ENCODE measurements at places on chromosomes 5 and 9. TPM values are rescaled to one million over a fixed set of nuclear protein-coding genes. Genes with fewer than 3 reads are reported as not detected.
A peak's percentile ranks its signal among the peaks of the same experiment; 100 is the strongest.

FAM114A2 gene
- 32.5 TPM for total RNA-seq

F2RL2 gene
- total RNA-seq, result not detected

ZNF883 gene
- total RNA-seq, result not detected

IRX2 gene
- total RNA-seq, result not detected

BHMT2 gene
- total RNA-seq, result not detected

ADAMTS16 gene
- total RNA-seq, result not detected

FYB1 gene
- total RNA-seq, result 2.7 TPM

ZFP2 gene
- total RNA-seq, result not detected

CYLC2 gene
- total RNA-seq, result not detected

DNA sequence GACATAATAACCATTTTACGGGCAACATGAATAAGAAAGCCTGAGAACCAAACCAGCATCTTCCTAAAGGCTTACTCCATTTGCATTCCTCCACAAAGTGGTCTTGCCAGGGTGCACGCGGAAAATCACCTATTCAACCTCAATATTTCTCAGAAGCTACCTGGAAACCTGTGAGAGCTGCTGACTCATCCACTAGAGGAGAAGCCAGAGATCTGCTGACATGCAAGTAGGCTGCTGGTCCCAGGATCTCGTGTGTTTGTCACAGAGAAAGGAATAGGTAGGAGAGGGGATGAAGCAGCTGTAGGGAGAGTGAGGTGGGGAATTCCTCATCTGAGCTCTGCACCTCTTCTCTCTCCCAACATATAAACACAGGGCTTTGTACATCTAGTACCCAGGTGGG lies 138.1 kb downstream of the ADAMTS12 start:
- no peak for DNase-seq

DNA sequence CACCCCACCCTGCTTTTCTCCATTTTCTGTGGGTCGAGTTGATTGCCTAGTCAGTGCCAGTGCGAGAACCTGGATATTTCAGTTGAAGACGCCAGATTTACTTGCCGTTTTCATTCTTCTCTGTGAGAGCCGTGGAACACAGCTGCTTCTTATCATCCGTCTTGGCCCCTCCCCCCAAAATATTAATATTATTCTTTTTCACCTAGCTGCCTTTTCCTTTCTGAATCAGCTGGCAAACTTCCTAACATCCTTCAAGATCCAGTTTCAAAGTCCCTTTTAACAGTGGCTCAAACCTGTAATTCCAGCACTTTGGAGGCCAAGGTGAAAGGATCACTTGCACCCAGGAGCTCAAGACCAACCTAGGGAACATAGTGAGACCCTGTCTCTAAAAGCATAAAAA lies 117.1 kb upstream of the RASA1 start:
- DNase-seq, result no peak

DNA sequence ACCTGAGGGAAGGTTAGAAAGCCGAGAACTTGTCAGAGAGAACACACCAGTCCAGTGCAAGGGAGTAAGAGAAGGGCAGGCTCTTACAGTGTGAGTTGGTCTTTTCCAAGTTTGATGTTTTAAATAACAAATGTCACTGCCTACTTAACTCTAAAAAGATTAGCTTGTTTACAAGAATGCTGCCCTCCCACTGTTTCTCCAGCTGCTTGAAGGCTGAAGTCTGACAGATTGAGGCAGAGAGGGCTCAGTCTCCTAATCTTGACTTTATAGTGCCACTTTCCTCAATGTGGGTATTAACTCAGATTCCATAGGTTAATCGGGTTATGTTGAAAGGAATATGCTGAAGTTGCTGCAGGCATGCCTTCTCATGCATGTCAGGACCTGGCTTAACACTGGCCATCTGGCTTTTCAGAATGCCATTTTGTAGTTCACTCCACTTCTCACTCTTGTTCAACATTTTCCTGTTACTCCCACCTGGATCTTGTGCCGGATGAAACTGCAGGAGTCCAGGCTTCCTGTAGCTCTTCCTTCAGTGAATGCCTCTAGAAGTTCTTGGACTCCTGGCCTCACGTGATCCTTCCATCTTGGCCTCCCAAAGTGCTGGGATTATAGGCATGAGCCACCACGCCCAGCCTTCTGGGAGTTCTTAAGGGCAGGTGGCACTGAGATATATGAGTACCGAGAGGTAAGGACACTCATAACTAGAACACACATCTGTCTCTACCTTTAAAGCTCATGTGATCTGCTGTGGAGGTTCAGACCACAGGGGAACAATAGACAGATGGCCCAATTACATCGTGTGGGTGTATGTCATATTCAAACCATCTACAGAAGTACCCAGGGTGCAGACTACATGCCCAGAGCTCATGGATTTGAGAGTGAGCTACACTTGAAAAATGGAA lies 249.7 kb downstream of the ARHGAP26 start:
- peak; percentile 70 for DNase-seq

GRCh38 chr9:79574781-79575180 lies 3.0 kb downstream of the TLE4 start:
- DNase-seq, result peak; percentile 50

- no peak for DNase-seq
These were observed 123.8 kb upstream of the PTGER4 start for GRCh38 chr5:40555886-40556285.

GRCh38 chr5:763397-763796 lies 21.1 kb downstream of the ZDHHC11B start:
- DNase-seq, result no peak

DNA sequence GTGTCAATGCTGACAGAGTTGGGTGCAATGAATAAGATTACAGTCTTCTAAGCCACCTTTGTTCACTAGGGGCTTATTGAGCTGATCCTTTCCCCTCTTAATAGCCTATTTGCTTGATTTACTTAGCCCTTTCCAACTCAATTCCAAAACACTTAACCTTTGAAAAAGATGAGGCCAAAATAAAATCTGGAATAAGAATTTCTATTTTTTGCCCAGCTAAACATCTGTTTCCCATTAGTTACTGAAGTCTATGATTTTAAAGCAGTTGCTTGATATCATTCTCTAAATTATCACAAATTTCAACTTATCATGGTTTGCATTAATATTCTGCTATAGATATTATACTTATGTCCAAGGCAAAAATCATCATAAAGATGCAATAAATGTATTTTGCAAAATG lies 1272.0 kb upstream of the ACO1 start:
- no peak for DNase-seq

DNA sequence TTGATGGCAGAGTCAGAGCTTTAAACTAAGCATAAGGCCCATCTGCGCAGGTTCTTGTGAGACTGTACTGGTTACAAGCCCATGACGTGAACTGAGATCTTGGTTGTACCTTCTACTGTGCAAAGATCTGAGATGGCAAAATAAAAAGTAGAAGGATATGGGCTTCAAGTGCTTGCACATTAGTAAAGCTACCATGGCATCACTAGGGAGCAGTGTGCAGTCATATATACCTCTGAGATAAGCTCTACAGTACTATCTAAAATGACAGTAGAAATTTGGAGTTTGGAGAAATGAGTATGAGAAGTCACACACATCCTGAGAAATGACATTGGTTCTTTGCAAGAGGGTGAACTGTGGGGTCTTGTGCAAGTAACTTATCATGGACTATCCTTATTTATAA lies 408.2 kb upstream of the PRR16 start:
- no peak for DNase-seq

GRCh38 chr5:78659114-78659513 lies 10.5 kb upstream of the LHFPL2 start:
- DNase-seq, result no peak

DNA sequence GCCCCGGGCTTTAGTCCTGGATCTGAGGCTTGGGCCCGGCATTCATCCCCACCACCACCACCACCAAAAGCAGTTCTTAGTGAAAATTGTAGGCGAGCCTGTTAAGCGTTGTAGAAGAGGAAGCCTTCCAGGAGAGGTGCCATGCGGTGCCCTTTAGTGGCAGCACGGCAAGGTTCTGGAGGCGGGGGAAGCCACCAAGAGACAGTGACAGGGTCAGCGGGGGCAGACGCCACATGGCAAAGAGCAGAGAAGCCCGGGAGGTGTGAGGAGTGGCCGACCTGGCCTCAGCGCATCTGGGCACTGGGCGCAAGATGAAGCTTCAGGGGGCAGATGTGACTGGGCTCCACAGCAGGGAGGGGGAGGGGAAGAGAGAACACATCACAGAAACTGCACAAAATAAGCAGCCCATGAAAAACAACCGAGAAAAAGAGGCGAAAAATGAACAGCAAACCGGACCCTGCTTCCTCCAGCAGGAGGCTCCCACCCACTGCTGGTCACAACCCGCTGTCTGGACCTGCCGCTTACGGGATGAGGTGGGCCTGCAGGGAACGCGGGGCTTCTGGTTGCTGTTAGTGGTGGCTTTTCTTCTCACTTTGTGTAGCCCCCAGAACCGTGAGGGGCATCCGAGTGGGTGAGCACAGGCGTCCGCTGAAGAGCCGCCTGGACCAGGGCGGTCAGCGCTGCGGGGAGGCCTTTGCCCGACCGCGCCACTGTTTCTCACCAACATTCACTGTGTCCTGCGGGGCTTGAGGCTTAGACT lies 4.3 kb downstream of the LRRC14B start:
- DNase-seq, result peak; percentile 43

DNA sequence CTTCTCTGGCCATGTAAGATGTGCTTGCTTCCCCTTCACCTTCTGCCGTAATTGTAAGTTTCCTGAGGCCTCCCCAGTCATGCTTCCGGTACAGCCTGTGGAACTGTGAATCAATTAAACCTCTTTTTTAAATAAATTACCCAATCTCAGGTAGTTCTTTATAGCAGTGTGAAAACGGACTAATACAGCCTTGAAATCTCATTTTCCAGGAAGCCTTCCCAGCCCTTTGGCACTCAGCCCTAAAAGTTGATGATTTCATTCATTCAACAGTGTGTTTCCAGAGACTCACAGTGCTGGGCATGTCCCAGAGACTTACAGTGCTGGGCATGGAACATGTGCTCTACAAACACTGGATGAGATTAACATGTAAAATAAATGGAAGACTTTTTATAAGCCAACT lies 135.8 kb downstream of the DCP2 start:
- DNase-seq, result no peak

DNA sequence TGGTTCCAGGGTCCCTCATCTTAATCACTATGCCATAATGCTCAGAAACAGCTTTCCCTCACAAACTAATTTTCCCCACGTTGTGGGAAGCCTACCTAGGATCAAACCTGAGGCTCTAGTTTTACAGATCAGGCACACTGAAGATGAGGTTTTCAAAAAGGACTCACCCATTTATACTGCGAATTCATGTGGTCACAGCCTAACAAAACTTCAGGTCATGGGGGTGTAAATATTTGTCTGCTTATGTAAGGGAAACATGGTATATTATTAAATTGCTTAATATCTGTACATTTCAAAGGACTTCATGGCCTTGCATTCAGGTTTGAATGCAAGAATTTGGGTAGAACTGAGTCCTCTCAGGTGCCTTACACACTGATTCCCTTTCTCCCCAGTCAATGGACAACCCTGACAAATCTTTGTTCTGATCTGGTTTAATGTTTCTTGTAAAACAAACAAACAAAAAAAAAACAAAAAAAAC lies 12.1 kb downstream of the ZFAND5 start:
- no peak for DNase-seq

DNA sequence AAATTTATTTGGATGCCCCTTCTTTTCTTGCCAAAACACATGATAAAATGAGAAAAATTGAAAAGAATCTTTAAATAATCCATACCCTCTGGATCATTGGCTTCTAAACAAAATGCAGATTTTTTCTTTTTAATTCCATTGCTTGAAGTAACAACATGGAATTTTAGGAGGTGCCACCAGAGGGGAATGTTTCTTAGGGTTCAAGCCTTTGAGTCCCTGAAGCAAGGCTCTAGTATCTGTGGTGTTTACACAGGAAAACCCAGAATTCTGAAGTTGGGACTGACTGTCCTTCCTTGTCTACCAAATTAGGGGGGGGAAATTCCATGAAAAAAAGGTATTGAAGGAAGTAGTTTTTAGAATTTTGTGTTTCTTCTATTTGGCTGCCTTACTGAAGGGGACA lies 69.4 kb downstream of the LMNB1 start:
- no peak for DNase-seq

GRCh38 chr5:73419465-73420390 lies 28.8 kb downstream of the FOXD1 start:
- no peak for DNase-seq

DNA sequence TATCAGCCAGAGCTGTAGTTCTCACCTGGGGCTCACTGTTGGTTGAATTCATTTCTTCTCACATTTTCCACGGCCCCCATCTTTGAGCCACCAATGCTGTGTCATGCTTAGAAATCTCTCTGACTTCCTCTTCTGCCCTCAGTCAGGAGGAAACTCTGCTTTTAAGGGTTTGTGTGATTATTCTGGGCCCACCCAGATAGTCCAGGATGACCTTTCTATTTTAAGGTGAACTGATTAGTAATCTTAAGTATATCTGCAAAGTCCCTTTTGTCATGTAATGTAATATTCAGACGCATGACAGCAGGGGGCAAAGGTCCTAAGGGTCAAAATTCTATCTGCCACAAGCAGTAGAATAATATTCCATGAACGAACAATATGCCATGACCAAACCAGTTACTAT lies 88.4 kb downstream of the AK8 start:
- no peak for DNase-seq

DNA sequence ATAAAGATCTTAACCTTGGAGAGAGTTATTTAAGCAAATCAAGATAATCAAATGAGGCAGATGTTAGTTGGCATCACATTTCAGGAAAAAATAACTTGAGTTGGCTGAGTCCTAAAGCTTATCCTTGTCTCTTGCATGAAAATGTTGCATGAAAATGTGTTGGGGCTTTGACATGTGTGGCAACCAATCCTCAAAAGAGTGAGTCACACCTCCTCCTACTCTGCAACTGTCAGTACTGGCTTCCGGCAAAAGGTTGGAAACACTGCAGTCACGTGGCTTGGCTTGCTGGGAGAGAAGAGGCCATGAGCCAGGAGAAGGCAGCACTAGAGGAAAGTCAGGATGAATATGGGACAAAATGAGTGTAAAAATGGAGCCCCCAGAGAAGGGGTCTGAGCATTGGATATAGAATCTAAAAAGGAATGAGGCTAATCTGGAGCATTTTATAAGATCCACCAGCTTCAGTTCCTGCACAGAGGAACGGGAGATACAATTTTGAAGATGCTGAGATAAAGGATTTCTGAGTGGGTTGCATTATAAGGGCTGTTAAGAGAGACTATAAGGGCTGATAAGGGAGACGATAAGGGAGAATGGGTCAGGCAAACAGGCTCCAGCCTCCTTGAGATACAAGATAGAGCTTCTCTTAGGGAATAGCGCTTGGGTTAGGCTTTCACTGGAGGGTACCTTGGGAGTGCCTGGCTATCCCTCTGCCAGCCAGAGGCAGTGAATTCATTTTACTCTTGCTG lies 43.1 kb downstream of the SPATA31D1 start:
- no peak for DNase-seq

DNA sequence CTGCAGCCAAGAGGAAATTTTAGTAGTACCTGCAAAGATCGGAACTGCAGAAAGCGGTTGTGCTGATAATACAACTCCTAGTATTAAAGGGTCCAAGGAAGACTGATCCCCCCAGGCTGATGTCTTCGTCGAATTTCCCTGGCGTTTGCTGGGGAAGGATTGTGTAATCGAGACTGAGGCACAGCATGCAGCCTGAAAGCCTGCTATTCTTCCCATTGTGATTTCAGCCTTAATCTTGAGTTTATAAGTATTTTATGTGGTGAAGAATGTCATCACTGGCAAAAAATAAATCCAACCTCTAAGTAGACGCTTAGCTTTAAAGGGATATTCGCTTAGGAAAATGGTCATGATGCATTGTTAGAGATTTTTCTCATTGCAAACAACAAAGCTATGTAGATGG lies 21.3 kb upstream of the LMX1B start:
- no peak for DNase-seq
